ENCODE measurements at places on chromosomes 16 and 17.

- DNase-seq, result no peak
Observed at GRCh38 chr17:28365487-28365886, 488 bp upstream of the SEBOX start.

DNA sequence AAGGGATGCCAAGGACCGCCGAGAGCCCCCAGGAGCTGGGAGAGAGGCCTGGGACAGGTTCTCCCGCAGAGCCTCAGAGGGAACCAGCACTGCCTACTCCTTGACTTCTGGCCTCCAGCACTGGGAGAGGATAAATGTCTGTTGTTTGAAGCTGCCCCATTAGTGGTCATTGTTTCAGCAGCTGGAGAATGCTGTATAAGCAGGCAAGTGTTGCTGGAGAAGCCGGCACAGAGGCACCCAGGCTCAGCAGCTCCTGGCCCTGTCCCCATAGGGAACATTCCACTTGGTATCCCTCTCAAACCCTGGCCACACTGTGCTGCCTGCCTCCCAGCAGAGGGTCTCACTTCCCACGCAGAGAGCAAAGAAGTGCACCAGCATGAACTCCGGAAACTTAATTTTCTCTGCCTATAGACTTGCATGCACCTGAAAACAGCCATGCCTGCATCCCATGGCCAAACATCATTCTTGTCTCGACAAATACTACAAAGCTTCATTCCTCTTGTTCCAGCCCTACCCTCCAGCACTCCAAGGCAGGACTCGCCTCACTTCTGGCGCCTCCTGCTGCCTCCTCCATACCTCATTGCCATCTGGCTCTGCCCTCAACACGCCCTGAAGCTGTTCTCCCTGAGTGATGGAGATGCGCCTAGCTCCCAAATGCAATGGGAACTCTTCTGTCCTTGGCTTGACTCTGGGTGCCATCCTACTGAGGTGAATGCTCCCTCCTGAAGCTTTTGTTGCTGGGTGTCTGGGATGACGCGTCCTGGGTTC, 88.1 kb downstream of the DNAH17 start:
- peak; percentile 66 for DNase-seq

GRCh38 chr16:30637944-30638343, 12.8 kb upstream of the PRR14 start:
- no peak for DNase-seq

- no peak for DNase-seq
Observed at GRCh38 chr17:17738901-17739300, 57.6 kb downstream of the RAI1 start.

GRCh38 chr16:4744555-4745273, 10.4 kb downstream of the DNAAF8 start:
- DNase-seq, result no peak

DNA sequence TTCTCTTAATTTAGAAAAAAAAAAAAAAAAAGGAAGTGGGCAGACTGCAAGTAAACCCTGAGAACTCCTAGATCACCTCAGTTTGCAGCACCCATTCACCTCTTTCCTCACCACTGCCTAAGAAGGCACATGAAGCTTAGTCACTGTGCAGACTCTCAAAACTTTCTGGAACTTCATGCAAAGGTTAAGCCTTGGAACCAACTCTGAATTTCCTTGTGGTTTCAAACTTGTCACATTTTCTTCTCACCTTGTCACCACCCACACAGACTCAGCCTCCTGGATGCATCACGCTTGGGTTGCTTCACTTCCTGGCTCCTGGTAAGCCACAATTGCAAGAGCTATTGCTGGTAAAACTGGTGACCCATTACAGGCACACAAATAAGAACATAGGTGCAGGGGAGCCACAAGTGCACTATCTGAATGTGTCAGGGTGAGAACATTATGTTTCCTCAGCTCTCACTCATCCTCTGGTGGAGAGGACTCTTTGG, 15.0 kb upstream of the CPD start:
- DNase-seq, result peak; percentile 60

DNA sequence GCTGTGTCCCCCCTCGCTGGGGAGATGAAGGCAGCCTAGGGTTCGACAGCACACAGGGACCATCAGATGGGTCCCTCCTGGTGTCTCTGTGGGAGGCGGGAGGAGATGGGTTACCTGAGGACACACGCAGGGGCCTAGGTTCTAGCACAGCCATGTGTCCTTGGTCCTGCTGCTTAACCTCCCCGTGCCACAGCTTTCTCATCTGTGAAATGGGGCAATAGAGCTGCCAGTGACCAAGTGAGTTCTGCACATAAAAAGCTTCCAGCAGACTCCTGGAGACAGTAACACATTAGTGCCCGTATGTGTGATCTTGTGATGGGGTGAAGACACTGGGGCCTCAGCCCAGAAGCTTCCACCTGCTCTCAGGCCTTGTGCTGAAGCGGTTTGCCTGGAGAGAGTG, 96.0 kb upstream of the GSE1 start:
- no peak for DNase-seq

GRCh38 chr16:49548325-49548970, 174.8 kb downstream of the C16orf78 start:
- DNase-seq, result no peak

DNA sequence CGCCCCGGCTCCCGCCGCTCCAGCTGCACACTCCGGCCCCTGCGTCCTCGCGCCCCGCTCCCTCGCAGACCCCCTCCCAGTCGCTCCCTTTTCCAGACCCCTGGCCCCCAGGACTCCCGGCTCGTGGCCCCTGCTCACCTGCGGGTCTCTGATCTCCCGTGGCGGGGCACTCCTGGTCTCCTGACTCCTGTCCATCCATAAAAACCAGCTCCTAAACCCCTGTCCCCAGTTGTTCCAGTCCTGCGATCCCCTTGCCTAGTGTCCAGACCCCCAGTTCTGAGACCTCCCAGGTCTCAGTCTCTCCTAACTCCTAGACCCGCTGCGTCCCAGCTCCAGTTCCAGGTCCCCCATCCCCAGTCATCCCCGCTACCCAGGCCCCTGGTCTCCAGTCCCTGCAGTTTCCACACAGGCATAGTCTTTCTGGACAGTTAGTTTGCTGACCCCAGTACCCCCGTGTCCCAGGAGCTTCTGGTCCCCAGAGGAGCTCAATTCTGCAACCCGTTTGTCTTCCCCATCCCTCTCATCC, 379 bp downstream of the SNX29 start:
- DNase-seq, result no peak

DNA sequence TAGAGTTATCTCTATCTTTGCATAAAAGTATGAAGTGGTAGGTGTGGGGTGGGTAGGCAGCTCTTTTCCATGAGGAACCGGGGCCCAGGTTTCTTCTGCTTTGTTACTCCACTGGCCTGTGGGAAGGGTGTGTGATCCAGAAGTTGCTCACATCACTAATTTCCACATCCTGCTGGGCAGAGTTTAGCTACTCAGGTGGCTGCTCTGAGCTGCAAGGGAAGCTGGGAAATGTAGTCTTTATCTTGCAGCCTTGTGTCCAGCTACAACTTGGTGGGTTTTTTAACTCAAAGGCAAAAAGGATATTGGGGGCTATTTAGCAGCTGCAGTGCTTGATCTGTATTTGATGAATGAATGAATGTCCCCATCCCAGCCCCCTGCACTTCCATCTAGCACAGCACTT, 335.3 kb downstream of the SNX29 start:
- DNase-seq, result no peak

- no peak for DNase-seq
Observed at GRCh38 chr17:12342609-12343435, 322.1 kb downstream of the MAP2K4 start.

- peak; percentile 80 for DNase-seq
Observed at GRCh38 chr17:43021741-43022512, at the start of gene VAT1. TSS of gene VAT1 (minus strand) at chr17:43022385. CDS start at chr17:43022322, 63 bp downstream.

DNA sequence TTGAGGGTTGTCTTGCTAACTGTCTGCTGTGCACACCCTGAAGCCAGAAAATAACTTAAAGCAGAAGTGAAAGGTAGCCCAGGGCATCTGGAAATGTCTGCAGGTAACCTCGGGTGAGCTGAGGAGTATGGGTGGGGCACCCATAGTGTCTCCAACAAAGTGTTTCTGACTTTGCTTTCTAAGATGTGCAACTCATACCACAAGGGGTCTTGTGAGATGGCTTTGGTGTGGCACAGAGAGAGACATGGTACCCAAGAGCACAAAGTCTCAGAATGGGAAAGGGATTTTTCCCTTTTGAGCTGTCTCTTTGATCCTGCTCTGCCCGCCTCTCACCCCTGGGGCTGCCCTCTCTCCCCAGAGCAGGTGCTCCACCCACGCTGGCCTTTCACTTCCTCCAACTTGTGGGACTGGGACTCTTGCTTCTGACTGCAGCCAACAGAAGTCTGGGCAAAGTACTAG, 6.9 kb downstream of the CHD9 start:
- no peak for DNase-seq

DNA sequence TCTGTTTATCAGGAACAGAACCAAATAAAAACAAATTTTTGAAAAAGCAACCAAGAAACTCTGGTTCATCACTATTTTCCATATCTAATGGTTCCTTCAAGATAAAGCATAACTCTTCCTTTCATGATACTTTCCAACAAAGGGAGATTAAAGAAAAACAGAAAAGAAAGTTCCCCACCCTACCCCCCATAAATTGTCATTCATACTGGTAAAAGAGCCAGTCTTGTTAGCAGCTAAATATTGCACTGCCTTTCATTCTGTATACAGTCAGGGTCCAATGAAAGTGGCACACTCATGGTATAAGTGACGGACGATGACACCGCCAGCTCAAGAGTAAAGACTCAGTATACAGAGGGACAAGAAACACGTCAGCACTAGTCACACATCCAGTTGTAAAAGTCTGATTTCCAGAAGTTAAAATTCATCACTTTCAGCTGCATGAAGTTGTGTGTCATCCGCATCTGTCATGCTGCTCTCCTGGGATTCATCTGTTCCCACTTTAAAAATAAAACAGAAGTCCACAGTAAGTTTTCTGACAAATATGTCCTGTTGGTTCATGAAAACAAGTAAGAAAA, 68.5 kb downstream of the CDC27 start:
- DNase-seq, result no peak

GRCh38 chr17:43226393-43226792, 2.0 kb downstream of the CCDC200 start:
- DNase-seq, result no peak

DNA sequence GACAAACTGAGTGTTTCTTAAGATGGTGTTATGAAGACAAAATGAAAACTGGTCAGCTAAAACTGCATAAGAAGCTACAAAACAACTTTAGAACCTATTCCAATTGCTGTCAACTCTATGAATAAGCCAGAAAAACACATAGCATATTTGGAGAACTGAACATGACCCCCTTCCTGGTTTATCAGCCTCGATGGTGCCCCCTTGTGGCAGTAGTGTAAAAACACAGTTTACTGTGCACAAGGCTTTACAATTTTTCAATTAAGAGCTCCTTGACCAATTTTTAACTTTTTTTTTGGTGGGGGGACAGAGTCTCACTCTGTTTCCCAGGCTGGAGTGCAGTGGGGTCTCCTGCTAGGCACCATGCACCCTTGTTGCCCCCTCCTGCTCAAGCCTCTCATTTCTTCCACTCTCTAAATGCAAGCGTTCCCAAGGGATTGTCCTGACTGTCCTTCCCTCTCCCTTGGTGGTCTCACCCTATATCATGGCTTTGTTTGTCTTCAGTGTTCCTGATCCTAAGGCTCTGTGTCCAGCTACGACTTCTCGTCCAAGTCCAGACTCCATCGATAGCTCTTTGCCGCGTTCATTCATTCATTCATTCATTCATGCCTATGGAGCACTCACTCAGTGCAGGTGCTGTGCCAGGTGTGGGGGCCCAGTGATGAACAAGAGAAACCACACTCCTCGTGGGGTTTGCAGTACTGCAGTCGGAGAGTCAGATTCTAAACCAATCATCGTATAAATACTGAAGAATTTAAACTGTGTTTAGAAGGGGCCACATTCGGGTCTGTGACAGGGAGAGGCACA, 7.5 kb downstream of the EIF1 start:
- no peak for DNase-seq
